HFFc6 (cell line): ENCODE measurements at places on chromosomes 6 and 20. TPM values are rescaled to one million over a fixed set of nuclear protein-coding genes. Genes with fewer than 3 reads are reported as not detected.
A peak's percentile ranks its signal among the peaks of the same experiment; 100 is the strongest.

DNA sequence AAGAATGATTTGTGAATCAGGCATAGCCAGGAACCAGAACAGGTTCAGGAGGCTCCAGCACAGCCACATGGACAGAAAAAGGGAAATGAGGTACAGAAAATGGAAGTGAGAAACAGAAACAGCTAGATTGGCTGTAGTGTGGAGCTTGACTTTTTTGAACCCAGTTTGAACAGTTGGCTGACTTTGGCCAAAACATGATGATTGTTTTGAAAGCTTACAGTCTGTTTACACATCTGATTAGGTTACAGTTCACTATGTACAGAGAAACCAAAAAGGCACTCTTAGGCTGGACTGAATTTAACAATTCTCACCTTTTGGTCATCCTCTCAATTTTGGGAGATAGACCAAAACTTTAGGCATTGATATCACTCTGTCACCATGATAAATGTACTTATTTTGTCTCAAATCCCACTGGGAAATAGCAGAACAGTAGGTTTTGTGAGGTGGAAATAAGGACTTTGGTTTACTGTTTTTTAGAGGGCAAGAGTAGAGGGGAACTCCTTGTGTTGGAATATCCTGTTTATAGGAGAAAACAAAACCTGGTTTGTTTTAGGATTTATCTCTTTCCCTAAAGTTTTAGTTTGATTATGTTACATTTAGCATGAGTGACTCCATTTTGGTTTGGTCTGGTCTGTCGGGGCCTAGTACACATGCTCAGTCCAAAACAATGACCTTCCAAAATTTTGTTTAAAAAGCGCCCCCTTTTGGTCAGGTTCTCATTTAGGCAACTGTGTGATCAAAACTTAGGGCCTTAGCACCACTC is 123.1 kb downstream of the OLIG3 start:
- no peak for DNase-seq
- no peak overlapping the region for H3K27ac ChIP-seq
- no peaks in the 10 kb centered on the region for H3K4me1 ChIP-seq
- H3K27me3 ChIP-seq = no peaks in the 10 kb centered on the region
- no peaks in the 10 kb centered on the region for H3K36me3 ChIP-seq

Gene GGTLC1
- total RNA-seq = not detected in 3 replicates

DNA sequence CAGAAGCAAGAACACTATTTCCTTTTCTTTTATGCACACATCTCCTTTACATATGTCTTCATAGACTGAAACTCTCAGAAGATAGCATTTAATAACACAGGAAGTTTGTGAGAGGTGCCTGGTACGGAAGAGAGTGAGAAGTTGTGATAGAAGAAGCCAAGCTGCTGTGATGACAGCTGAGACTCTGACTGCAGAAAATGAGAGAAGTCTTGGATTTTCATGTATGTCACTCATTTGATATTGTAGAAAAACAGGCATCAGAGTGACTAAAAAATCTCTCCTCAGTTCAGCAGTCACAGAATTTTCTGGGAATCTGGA is 154.9 kb upstream of the BMP2 start:
- no peaks in the 10 kb centered on the region for H3K4me1 ChIP-seq
- H3K4me3 ChIP-seq = no peak overlapping the region

GRCh38 chr6:15595461-15596173 is 67.2 kb downstream of the DTNBP1 start:
- no peak for DNase-seq
- no peaks in the 10 kb centered on the region for H3K27me3 ChIP-seq
- H3K4me3 ChIP-seq = no peak overlapping the region
- H3K27ac ChIP-seq = no peak overlapping the region

DNA sequence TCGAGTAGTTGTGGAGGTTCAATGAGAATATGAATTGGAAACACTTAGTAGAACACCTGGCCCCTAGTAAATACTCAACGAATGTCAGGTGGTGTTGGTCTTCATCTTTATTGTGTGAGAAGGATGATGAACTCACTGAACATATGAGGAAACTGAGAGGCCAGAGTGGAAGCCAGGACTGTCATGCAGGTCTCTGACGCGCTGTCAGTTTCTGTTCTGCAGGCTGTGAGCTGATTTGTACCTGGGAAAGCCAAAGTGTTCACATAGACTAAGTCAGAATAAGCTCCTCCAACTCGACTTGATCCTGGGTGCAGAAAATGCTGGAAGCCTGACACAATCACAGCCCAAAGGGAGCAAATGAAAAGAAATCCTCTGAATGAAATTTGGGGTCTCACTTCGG is 222.2 kb downstream of the LY86 start:
- peak overlapping the region; percentile 77 for H3K4me3 ChIP-seq
- H3K27me3 ChIP-seq = peaks cover 6% of the 10 kb centered on the region; the same call in 1 of the 2 replicates
- H3K4me1 ChIP-seq = peaks cover 8% of the 10 kb centered on the region; the same call in 1 of the 2 replicates
- H3K36me3 ChIP-seq = no peaks in the 10 kb centered on the region
- DNase-seq = no peak
- no peak overlapping the region for H3K27ac ChIP-seq

Gene BICRAL
- 9.8 to 10.9 TPM (median 9.8 TPM) in 3 replicates for total RNA-seq

Gene CDH26
- 0.24 TPM in 1 of 3 replicates, not detected in the others for total RNA-seq

GRCh38 chr6:40816601-40817000 is 222.4 kb downstream of the UNC5CL start:
- no peaks in the 10 kb centered on the region for H3K36me3 ChIP-seq
- DNase-seq = no peak
- no peaks in the 10 kb centered on the region; the same call in none of the 2 replicates for H3K27me3 ChIP-seq
- no peaks in the 10 kb centered on the region; the same call in 1 of the 2 replicates for H3K4me1 ChIP-seq

Gene CDKN1A
- total RNA-seq = 486 to 853 TPM (median 628 TPM) in 3 replicates

Gene CLDN20
- not detected in 2 replicates for total RNA-seq

Gene CYP39A1
- not detected in 3 replicates for total RNA-seq

- H3K4me1 ChIP-seq = peaks cover 13% of the 10 kb centered on the region
- no peak for DNase-seq
- H3K27me3 ChIP-seq = peaks cover 36% of the 10 kb centered on the region
- peaks cover 5% of the 10 kb centered on the region for H3K36me3 ChIP-seq
- no peak overlapping the region for H3K4me3 ChIP-seq
Measured at GRCh38 chr20:48892891-48893290, 28.6 kb upstream of the ARFGEF2 start.

Gene TCF21
- total RNA-seq = not detected in 3 replicates

Gene RBM24
- 25.0 to 32.9 TPM (median 30.9 TPM) in 3 replicates for total RNA-seq

- H3K36me3 ChIP-seq = peaks cover 14% of the 10 kb centered on the region
- no peak overlapping the region for H3K27ac ChIP-seq
- no peak overlapping the region for H3K4me3 ChIP-seq
Measured at GRCh38 chr6:34276881-34277762, 28.3 kb upstream of the SMIM29 start.

Gene RIPPLY2
- not detected in 3 replicates for total RNA-seq

GRCh38 chr6:129251669-129252376 is 368.9 kb downstream of the LAMA2 start:
- H3K27me3 ChIP-seq = no peaks in the 10 kb centered on the region
- DNase-seq = peak; percentile 68
- H3K4me3 ChIP-seq = peak overlapping the region; percentile 32; the same call in 1 of the 2 replicates
- H3K4me1 ChIP-seq = peaks cover 18% of the 10 kb centered on the region
- H3K27ac ChIP-seq = no peak overlapping the region
- H3K36me3 ChIP-seq = no peaks in the 10 kb centered on the region

DNA sequence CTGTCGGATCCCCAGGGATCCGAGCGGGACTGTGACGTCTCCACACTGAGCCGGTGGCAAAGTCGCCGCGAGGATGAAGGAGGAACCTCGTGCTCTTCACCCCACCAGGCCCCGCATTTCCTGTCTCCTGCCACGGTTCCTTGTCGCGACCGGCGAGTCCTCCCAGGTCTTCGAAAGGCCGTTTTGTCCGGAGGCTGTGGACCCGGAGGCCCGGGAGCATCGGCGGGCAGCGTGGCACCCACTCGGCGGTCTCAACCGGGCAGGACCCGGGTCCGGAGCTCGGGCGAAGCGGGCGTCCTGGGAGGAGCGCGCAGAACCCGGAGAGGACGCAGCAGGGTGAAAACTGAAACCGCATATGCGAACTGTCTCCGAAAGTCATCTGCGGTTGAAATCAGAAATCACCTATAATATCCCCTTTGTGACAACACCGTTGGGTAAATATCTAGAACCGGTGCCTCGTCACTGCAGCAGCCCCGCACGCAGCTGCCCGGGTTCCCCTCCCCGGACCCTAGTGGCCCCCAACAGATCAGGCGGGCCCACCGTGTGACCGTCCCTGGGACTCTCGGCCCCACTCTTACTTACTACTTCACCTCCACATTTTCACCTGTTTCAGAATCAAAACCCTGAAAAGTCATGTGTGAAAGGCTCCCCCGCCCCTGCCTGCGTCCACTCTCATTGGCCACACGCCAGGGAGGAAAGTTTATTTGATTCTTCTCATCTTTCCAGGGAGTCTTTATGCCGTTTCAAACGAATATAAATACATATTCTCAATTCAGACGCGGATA is 3.1 kb upstream of the ULBP2 start:
- H3K4me3 ChIP-seq = peak overlapping the region; percentile 90
- H3K4me1 ChIP-seq = peaks cover 45% of the 10 kb centered on the region
- H3K27ac ChIP-seq = peak overlapping the region; percentile 80
- H3K27me3 ChIP-seq = peaks cover 12% of the 10 kb centered on the region
- no peak for DNase-seq

DNA sequence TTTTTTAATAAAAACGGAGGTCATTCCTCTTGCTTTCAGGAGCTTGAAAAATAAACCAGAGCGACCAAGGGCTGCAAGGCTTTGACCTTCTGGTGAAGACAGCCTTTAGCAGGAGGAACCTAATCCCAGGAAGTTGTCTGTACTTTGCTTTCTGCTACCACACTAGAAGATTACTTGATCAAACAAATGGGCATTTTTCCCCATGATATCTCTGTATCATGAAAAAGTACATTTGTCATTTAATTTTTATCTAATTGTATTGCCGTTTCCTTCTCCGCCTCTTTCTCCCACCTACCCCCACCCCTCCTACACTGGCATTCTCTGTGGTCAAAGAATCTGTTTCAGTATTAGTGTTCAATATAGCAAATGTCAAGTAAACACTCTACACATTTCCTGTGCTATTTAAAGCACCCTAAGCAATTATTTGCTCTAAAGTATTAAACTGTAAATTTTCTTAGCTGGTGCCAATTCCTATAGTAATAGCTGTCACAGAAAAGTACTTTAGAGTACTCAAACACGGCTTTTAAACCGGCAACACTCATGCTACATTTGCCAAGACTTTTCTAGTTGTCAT is 29.7 kb downstream of the ATXN1 start:
- 0 out of 2 replicates have a peak, but pooled peaks cover 6% of the 10 kb centered on the region for H3K36me3 ChIP-seq
- H3K27me3 ChIP-seq = no peaks in the 10 kb centered on the region; the same call in none of the 2 replicates
- H3K4me1 ChIP-seq = peaks cover 61% of the 10 kb centered on the region
- DNase-seq = no peak
- no peak overlapping the region for H3K27ac ChIP-seq

DNA sequence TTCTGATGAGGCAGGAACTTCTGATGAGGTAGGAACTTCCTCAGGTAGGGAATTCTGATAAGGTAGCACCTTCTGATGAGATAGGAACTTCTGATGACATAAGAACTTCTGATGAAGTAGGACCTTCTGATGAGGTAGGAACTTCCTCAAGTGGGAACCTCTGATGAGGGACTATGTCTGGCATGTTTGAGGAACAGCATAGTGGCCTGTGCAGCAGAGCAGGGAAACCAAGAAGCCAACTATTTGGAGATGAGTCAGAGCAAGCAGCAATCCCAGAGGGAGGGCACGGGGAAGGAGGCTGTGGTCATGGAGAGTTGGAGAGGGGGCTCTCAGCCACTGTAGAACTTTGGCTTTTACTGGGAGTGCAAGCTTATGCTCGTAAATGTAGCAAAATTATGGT is 132.4 kb downstream of the CFAP61 start:
- DNase-seq = no peak
- H3K36me3 ChIP-seq = no peaks in the 10 kb centered on the region
- H3K27ac ChIP-seq = no peak overlapping the region

Gene IMPG1
- not detected in 3 replicates for total RNA-seq

Gene ZBTB9
- 6.9 to 9.2 TPM (median 8.1 TPM) in 3 replicates for total RNA-seq

Gene CDKAL1
- 7.8 and 12.0 TPM in 2 replicates for total RNA-seq

DNA sequence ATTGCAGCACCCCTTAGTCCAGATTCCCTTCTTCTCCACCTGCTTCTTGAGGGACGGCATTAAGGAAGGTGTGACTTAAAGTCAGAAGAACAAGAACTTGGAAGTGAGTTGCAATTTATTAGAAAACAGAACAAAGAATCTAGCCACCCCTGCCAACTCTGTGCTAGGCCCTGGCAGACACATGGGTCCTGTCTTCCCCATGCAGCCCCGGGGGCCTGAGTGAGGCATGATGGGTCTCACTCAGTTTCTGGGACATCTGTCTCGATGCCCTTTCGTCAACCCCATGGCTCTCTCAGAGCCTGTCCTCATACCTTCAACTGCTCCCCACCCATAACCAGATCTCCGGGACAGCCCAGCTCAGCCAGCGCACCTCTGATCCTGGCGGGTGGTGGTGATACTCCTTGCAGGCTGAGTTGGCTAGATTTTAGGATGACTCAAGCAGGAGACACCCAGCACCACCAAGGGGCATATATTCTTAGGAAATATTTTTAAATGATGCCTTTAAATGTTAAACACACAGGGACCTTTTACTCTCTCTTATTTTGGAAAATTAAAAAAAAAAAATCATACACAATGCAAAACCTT is 143.2 kb upstream of the RNF24 start:
- no peaks in the 10 kb centered on the region for H3K36me3 ChIP-seq
- DNase-seq = no peak
- H3K4me1 ChIP-seq = peaks cover 27% of the 10 kb centered on the region

GRCh38 chr20:20443504-20443903 is 75.6 kb downstream of the INSM1 start:
- H3K36me3 ChIP-seq = no peaks in the 10 kb centered on the region
- no peak overlapping the region for H3K27ac ChIP-seq
- H3K27me3 ChIP-seq = peaks cover 4% of the 10 kb centered on the region; the same call in 1 of the 2 replicates
- no peak for DNase-seq

Gene XKR7
- total RNA-seq = not detected in 3 replicates

Gene LINC00237
- not detected in 2 replicates for total RNA-seq

Gene METTL24
- not detected in 3 replicates for total RNA-seq

DNA sequence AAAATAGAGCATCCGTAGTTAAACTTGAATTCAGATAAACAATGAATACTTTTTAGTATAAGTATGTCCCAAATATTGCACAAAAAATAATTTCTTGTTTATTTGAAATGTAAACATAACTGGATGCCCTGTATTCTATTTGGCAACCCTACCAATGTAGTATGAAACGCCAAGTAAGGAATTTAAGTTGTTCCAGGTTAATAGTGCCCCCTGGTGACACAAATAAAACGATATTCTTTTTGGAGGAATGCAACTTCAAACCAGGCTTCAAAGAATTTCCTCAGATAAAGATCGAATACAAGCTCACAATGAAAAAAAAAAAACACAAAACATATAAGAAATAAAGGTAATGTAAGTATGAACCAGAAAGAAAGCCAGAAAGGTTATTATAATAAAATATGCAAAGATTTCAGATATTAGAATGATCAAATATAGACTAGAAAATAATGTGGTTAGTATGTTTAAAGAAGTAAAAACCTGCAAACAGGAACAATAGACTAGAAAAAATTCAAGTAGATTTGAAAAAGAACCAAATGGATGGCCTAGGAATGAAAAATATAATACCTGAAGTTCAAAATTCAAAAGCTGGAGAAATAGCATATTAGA is 18.4 kb upstream of the AKAP7 start:
- H3K36me3 ChIP-seq = no peaks in the 10 kb centered on the region
- no peaks in the 10 kb centered on the region; the same call in 1 of the 2 replicates for H3K27me3 ChIP-seq
- no peak overlapping the region for H3K4me3 ChIP-seq
- H3K4me1 ChIP-seq = peaks cover 17% of the 10 kb centered on the region
- H3K27ac ChIP-seq = no peak overlapping the region

- no peaks in the 10 kb centered on the region for H3K4me1 ChIP-seq
- no peak overlapping the region for H3K27ac ChIP-seq
- no peak for DNase-seq
- no peak overlapping the region for H3K4me3 ChIP-seq
Measured at GRCh38 chr6:104928141-104928540, 28.8 kb upstream of the LIN28B start.

GRCh38 chr20:41905199-41905598 is 287.0 kb upstream of the CHD6 start:
- H3K36me3 ChIP-seq = no peaks in the 10 kb centered on the region
- no peak overlapping the region for H3K27ac ChIP-seq
- no peaks in the 10 kb centered on the region for H3K4me1 ChIP-seq
- no peak for DNase-seq
